ENCODE measurements at places on chromosomes 6 and 20.
A peak's percentile ranks its signal among the peaks of the same experiment; 100 is the strongest.

- DNase-seq, result no peak
Observed at GRCh38 chr6:137240168-137240567, 21.0 kb upstream of the IFNGR1 start.

- DNase-seq, result no peak
Observed at GRCh38 chr20:39800548-39800947, 838.4 kb downstream of the DHX35 start.

DNA sequence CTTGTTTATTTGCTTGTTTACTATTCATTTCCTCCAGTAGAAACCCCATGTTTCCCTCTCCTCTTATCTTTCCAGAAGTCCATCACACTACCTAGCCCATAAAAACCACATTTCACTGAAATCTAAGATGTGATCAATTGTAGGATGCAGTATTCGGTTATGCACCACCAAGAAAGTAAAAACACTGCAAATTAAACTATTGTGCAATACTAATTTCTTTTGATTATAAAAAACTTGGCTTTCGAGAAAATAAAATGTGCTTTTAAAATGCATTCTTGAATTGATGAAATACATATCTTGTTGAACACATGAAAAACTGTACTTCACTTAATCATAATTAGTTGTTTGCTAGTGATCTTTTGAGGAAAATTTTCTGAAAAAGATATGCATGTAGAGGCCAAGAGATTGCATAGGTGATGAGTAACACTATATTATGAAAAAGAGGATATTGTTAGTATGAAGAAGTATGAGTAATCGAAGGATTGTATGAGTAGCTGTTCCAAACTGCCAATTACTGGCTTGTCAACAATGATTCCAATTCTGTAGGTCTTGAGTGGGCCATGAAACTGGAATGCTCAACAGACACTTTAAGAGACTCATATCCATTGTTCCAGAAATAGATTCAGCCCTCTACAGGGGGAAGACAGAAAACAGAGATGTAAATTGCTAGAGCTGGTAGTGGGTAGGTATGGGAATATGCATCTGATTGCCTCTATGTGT is 79.7 kb downstream of the RNF217 start:
- DNase-seq, result no peak

DNA sequence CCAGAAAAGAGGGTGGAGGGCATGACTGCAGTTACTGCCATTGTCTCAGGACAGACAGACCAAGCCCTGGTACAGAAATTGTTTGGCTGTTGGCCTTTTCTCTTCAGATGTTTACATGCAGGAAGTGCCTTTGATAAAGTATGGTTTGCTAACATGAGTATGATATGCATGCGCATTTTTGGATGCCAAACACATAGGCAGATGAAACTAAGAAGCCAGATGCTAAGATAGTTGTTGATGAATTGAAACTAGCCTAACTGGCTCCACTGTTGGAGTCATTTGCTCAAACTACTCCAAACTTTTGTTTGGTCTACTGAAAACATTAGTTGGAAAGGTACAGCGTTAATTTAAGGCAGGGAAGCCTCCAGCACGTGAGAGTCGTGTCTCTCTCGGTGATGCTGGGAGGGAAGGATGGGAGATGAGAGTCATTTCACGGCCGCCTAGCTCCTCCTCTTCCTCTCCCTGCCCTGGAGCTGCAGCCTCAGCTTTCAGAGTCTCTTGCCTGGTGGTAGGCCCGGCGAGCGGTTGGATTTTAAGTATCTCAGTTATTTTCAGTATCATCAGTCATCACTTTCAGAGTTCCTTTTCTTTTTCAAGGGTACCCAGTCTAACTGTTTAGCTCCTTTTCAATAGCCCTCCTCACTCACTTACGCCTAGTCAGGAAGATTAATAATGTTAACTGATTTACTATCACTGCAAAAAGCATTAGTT is 29.7 kb downstream of the RREB1 start:
- DNase-seq, result peak; percentile 65

Data from GM23338 (cell line).